ENCODE measurements at places on chromosomes 3 and 15.
A peak's percentile ranks its signal among the peaks of the same experiment; 100 is the strongest.

DNA sequence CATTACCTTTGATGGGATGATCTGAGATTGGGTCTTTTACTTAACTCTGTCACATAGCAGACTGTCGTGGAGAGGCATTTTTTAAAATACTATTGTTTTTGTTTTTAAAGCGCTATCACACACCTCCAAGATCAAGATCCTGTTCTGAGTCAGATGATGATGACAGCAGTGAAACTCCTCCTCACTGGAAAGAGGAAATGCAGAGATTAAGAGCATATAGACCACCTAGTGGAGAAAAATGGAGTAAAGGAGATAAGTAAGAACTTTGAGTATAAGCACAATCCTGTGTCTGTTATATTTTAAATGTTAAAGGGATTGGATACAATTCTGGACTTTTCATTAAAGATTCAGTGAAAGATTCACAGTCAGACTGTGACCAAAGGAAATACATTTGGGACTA is 18.4 kb upstream of the ZBTB47 start:
- no peak for DNase-seq

DNA sequence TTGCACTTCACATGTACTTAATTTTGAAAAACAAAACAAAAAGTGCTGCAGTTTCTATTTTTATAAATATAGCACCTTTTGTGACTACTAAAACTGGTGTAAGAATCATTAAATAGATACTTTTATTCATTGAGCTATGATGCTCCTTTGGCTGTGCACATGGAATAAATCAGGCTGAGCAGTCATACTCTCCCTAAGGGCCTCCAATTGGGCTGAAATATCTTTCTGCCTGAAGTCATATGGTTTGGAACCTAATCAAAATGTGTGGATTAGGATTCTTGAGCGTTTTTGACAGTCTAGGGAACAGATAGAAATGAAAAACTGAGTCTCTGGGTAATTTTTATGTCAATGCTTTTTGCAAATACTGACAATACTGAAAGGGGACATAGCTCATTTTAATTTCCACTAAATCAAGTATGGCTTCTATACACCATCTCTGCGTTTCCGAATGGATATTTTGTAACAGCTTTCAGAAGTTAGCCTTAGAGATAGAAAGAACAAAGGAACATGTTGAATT is 392.2 kb upstream of the ROBO1 start:
- DNase-seq: no peak

DNA sequence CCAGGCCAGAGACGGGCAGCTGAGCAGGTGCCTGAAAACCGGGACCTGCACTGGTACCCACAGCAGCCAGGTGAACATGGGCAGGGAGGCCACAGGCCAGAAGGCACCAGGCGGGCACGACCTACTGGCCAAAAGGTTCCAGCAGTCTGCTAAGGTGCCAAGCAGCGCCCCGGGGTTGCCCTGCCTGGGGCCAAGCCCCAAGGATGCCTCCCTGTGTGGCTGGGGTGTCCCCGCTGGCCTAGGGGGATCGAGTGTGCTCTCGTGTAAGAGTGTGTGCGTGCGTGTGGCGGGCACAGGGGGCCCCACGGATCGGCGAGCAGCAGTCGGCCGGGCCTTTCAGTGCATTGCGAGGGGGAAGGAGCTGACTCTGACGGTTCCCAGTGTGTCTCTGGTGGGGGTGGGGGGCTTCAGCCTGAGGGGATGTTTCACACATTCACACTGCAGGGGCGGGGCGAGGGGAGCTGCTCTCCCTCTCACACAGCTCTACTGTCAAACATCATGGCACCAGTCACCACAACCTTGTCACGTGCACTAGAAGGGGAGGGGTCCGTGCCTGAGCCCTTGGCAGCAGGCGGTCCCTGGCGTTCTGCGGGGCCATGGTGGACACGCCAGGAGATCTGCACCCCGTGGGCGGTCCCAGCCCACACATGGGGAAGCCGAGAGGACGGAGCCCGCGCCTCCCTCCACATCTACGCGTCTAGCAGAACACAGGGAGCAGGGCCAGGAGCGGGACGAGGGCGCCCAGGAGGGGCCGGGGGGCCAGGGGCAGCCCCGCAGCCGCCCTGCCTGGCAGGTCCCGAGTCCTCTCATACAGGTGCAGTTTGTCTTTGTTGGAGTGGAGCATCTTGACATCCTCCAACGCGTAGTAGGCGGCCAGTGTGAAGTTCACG is 44.5 kb downstream of the RGMA start:
- no peak for DNase-seq

DNA sequence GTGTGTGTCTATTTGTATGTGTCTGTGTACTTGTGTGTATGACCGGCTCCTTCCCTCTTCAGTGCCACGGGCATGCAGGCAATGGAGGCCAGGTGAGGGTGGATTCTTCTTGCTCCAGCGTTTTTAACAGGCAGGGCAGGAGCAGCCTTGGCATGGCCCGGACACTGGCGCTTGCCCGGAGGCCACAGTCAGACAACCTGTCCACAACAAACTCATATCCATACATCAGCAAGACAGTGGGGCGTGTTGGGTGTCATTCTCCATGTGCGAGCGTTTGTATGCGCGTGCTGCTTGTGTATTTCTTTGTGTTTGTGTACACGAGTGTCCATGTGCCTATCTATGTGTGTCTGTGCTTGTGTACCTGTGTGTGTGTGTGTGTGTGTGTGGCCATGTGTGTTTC is 29.8 kb downstream of the PTH1R start:
- DNase-seq: no peak

- DNase-seq: no peak
Measured at GRCh38 chr3:82087958-82088357, 326.5 kb upstream of the GBE1 start.

- DNase-seq: no peak
Measured at GRCh38 chr15:89018207-89018606, 70.0 kb upstream of the ABHD2 start.

- no peak for DNase-seq
Measured at GRCh38 chr15:63669074-63669473, 71.9 kb downstream of the FBXL22 start.

GRCh38 chr3:194682189-194682693 is 3.4 kb upstream of the FAM43A start:
- no peak for DNase-seq

DNA sequence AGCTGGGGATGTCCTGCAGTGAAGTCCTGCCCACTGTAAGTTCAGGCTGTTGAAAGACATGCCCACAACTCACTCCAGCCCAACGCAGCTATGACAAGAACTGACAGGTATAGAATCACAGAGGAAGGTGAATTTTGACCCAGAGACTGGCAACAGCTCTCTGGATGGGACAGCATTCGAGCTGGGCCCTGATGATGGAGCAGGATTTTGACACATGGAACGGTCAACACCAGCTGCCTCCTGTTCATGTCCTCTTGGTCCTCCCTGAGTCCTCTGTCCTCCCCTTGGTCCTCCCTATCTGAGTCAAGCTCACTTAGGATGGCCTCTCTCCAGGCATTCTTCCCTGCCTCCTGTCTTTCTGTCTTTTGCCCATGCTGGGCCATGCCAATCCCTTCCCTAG is 15.2 kb upstream of the ACAN start:
- DNase-seq: no peak

DNA sequence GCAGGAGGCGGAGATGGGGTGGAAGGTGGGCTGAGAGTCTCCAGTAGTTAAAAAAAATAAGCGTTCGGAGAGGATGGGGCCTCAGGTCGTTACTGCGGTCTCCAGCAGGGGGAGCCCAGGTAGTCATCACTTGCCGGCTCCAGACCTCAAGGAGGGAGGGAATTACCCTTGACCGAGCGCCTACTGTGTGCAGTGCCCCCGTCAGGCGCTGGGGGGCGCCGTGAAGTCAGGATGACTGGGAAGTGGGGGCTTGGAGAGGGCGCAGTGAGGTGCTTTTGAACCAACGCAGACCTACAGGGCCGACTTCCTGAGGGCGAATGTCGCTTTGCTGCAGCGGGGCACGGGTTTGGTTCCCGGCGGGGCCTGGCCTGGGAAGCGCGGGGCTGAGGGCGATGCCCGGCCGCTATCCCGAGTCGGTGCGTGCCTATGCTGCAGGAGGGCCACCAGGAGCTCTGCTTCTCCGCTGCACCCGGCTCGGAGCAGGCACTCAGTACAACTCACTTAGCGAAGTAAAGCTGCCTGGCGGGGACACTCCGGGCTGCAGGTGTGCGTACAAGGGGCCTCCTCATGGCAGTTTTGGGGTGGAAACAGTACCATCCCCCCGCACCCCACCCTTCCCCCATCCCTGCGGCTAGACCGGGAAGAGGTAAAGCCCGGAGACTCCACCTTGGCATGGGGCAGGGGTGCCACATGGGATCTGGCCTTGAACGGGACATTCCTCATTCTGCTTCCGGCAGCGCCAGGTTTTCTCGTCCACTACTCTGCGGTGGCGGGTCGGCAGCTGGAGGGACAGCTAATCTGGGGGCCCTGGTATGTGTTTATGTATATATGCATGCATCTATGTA is 79.8 kb downstream of the RHCG start:
- DNase-seq: peak; percentile 82

- no peak for DNase-seq
Measured at GRCh38 chr3:123351501-123351900, 97.4 kb downstream of the ADCY5 start.

DNA sequence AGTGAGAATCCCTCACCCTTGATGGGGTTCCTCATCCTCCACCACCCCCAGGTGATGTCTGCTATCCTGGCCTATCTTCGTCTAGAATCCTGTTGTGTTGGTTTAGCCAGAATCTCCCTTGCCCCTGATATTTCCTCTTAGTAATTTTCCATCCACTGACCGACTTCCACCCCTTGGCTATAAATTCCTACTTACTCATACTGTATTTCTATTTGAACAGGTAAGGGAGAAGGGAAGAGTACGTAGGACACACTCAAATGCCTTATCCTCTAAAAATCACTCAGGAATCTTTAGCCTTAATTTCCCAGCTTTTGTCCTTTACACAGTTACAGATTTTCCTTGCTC is 678 bp upstream of the TFG start:
- no peak for DNase-seq

DNA sequence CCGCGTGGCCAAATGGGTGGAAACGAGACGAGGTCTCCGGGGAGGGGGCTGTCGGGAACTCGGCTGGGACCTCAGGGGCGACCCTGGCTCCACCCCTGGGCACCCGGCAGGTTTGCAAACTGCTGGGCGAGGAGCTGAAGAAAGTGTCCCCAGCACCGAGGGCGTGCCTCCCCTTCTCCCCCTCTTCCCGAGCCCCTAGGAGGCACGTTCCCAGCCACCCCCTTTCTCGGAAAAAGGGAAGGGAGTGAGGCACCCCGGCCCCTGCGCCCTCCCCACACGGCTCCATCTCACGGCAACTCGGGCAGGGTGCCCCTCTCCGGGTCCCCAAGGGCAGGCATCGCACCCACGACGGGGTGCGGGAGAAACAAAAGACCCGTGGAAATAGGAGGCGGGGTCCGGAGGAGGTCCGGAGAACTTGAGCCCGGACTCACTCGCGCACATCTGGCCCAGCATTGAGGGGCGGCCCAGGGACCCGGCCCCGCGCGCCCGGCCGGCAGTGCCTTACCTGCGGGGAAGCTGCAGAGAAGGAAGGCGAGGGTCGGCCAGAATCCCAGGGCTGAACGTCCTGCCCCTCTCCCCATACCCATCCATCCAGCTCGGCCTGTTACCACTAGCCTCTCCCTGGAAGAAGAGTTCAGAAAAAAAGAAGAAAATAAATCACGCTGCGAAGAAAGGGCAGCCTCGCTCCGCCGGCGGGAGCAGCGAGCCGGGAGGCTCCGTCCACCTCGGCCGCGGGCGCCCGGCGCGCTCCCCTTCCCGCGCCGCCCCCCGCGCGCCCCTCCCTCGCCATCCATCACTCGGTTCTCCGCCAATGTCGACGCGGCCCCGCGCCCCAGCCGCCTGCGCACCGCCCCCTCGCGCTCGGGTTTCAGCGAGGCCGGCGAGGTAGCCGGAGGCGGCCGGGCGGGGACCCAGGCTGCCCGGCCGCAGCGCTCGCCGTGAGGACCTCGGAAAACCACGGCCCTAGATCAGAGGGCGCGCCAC is 16.3 kb downstream of the RGMA start:
- no peak for DNase-seq

DNA sequence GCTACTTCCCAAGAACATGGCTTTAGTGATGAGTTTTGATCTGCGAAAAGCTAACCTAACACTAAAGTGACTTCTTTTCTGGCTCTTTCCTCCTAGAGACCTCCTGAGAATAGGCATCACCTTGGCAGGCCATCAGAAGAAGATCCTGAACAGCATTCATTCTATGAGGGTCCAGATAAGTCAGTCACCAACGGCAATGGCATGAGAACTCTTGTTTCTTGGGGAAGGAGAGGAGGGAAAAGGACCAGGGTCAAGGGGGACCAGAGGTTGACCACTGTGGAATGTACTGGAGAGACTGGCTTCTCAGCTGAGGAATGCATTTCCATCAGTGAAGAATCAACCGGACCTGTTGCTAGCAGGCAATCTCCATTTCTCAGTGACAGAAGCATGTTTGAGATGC is 463.9 kb downstream of the EPHB1 start:
- no peak for DNase-seq

- peak; percentile 57 for DNase-seq
Measured at GRCh38 chr3:16181361-16181760, 6.9 kb downstream of the GALNT15 start.

GRCh38 chr3:48451270-48451669 is 4.7 kb downstream of the ATRIP start:
- no peak for DNase-seq

GRCh38 chr3:130395331-130395730 is 49.9 kb downstream of the COL6A5 start:
- no peak for DNase-seq

GRCh38 chr3:186118692-186119091 is 9.8 kb upstream of the ETV5 start:
- no peak for DNase-seq

GRCh38 chr15:31010036-31010435 is 18.6 kb upstream of the MTMR10 start:
- DNase-seq: no peak

DNA sequence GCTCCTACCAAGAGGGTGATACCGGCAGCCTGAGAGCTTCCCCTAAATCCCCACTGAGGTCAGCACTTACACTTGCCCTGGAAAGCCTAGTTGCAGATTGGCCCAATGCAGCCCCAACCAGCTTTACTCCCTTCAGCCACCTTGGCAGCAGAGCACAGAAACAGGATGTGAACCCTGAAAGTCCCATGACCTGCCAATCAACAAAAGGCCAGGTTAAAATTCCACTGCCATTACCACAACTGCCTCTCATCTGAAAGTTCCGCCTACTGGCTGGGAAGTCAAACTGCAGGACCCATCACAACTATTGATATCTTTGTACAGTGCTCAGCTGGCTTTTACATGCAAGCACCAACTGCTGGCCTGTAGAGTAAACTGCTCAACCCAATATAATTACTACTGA is 156.2 kb downstream of the ZMAT3 start:
- DNase-seq: no peak

- no peak for DNase-seq
Measured at GRCh38 chr15:28079313-28079969, 19.7 kb downstream of the OCA2 start.

Data from HL-60 (cell line).